ENCODE measurements at places on chromosomes 4 and X.

DNA sequence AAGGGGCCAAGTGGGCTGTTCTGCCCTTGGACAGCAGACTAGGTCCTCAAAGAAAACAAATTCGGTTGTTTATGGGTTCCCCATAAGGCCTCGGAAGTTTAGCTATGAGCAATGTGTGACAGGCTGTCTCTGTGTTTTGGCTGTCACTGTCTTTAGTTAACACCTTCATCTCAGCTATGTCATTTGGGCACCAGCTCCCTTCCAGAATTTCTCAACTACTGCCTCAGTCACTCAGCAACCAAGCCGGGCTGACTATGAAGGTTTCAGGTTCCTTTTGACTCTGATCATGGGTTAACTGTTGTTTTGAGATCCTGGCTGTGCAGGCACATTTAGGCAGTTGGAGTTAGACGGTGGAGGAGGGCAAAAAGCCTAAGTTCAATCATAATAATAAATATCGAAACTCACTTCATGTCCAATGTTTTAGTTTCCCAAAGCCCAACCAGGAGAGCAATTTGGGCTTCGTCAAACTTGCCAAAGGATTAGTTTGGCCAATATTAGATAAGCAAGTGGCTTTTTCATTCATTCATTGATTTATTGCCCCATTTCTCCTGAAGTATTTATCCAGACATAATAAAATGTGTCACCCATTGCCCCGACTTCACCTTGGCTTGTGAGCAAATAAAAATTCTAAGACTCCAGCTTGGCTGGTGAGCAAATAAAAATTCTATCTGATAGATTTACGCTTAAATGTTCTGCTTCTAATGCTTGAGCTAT, 9.1 kb upstream of the PAGE1 start:
- no peak for DNase-seq

DNA sequence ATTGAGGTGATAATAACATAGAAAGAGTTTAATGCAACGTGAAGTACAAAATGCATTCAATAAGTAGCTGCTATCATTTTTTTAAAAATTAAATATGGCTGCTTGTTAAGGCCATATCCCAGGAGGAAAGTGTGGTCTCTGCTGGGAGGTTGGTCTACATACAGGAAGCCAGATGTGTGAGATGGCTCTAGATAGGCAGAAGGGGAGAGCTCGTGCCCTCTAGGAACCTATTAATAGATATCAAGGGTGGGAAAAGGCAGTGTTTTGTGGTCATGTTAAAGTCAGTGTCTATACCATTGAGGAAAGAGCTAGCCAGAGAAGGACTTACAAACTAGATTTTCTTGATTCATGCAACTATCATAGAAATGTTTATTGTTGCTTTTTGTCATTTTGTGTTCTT, 140.5 kb downstream of the KLHL8 start:
- DNase-seq = no peak

- DNase-seq = no peak
Observed at GRCh38 chr4:12852338-12853307, 631.5 kb downstream of the RAB28 start.

DNA sequence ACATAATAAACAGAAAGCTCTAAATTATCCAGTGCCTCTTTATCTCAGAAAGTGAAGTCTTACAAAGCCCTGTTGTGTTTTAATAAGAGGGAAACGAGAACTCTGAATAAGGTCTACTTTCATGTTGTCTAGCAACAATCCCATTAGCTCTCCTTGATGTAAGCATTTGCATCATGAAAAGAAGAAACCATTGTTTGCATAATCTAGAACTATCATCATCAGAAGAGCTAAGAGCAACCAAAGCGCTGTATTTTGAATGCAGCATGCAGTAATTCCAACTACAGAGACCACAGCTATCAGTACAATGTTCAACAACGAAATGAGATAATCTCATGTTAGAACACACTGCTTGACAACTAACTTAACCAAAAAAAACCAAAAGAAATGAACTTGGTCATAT, 257.1 kb downstream of the CAMK2D start:
- no peak for DNase-seq

DNA sequence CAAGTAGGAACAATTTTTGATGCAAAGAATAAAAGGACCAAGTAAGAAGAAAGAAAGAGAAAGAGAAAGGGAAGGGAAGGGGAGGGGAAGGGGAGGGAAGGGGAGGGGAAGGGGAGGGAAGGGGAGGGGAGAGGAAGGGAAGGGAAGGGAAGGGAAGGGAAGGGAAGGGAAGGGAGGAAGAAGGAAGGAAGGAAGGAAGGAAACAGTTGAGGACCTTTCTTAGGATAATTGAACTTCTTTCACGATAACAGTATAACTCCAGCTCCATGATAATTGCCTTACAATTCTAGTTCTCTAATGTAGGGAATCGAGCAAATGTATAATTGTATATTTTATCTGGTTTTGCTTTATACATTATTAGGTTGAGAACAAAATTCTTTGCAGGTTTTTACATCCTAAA, 556.2 kb upstream of the PCDH10 start:
- DNase-seq = no peak

GRCh38 chrX:93868289-93868965, 194.4 kb downstream of the FAM133A start:
- no peak for DNase-seq

DNA sequence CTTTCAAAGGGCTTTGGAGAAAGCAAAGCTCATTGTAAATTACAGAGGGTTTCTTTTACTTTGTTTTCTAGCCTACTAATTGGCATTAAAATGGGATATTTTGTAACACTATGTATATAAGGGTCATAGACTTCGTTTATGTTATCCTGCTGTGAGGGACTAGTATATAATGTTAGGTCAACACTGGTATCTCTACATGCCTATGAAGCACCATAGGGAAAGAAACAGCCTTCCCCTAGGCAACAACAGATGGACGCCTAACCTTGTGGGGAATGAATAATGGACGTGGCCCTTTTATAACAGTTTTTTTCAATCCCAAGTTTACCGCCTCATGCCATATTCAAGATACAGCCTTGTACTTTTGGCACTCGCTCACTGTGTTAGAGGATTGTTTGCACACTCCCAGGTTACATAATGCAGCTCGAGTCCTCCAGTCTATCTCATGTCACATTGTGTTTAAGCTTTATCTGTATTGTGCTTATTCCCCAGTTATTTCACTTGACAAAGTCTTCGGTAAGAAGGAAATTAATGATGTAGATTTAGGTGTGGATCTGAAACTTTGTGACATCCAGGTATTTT, 711.0 kb downstream of the RPA4 start:
- no peak for DNase-seq

GRCh38 chr4:105895583-105896460, 551 bp downstream of the NPNT start:
- DNase-seq = peak; percentile 61

DNA sequence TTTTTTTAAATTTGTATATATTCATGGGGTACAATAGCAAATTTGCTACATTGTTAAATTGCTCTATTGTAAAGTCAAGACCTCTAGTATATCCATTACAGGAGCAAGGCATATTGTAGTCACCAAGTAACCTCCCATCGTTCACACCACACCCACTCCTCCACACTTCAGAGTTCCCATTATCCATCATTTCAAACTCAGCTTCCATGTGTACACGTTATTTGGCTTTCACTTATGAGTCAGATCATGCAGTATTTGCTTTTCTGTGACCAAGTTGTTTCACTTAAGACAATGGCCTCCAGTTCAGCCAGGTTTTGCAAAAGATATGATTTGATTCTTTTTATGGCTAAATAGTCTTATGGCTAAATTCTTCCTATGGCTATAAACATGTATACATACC, 2614.2 kb downstream of the PCDH7 start:
- no peak for DNase-seq

GRCh38 chrX:123504630-123505270, 228.1 kb downstream of the THOC2 start:
- DNase-seq = no peak
